Osteocyte (in vitro differentiated cells): ENCODE measurements at places on chromosomes 6 and 20. TPM values are rescaled to one million over a fixed set of nuclear protein-coding genes. Genes with fewer than 3 reads are reported as not detected.

The C6orf15 gene
- not detected in 2 replicates for total RNA-seq

The VWA7 gene
- 0.50 and 0.94 TPM in 2 replicates for total RNA-seq

The DST gene
- 240 and 243 TPM in 2 replicates for total RNA-seq

The COL12A1 gene
- total RNA-seq, result 2,335 and 2,423 TPM in 2 replicates

The F13A1 gene
- 2.8 and 3.6 TPM in 2 replicates for total RNA-seq

The EFCAB8 gene
- 0.64 and 0.97 TPM in 2 replicates for total RNA-seq

The IP6K3 gene
- total RNA-seq, result 3.0 and 4.0 TPM in 2 replicates

The ATP6V1G2 gene
- total RNA-seq, result 8.8 and 9.0 TPM in 2 replicates

The ECT2L gene
- total RNA-seq, result 0.13 TPM in 1 of 2 replicates, not detected in the other

The PLAGL1 gene
- total RNA-seq, result 90.3 and 103 TPM in 2 replicates

The ZBTB22 gene
- 29.3 and 30.6 TPM in 2 replicates for total RNA-seq
